ENCODE measurements at places on chromosomes 4 and X. TPM values are rescaled to one million over a fixed set of nuclear protein-coding genes. Genes with fewer than 3 reads are reported as not detected.

DNA sequence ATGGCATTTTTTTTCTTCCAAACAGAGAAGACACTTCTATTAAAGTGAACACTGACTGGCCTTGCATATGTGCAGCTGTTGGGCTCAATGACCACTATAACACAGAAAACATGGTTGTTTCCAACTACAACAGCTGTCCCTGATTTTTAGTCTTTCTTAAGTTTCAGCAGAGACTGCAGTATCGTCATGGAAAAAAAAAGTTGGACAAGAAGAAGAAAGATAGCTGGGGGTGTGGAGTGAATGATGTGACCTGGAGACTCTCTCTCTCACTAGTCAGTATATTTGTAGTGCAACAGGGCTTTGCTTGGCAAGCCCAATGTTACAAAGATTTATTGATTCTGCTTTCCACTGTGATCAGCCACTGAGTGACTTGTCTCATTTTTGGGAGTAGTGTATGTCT is 29.5 kb upstream of the C4orf54 start:
- H3K4me1 ChIP-seq, result no peaks in the 10 kb centered on the region
- no peak overlapping the region for H3K4me3 ChIP-seq
- H3K36me3 ChIP-seq, result no peaks in the 10 kb centered on the region
- no peak for DNase-seq
- no peaks in the 10 kb centered on the region for H3K27me3 ChIP-seq
- H3K27ac ChIP-seq, result no peak overlapping the region

GRCh38 chr4:37885496-37885895 is 5.4 kb upstream of the TBC1D1 start:
- H3K4me1 ChIP-seq, result no peaks in the 10 kb centered on the region
- no peak overlapping the region for H3K4me3 ChIP-seq
- H3K27ac ChIP-seq, result no peak overlapping the region
- H3K27me3 ChIP-seq, result peaks cover 5% of the 10 kb centered on the region

DNA sequence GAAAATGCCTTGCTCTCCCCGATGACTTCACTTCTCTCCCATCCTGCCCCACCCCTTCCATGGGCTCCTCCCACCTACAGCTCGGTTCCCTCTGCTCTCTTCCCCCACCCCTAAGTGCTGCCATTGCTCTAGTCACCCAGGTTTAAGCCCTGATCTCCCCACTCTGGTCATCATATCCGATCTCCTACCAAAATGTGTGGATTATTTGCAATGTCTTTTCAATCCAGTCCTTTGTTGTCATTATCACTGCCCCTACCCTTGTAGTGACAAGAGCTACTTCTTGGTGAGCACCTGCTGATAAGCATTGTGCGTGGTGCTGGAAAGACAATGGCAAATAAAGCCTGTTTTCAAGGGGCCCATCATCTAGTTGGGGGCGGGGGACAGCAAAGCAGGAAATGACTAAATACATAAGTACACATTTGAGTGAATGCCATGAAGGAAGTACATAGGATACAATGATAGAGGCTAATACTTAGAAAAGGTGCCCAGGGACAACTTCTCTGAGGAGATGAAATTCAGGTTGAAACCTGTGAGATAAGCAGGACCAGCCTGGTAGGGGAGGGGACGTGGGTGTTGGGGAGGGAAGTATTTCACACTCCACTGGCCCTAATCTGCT is 63.8 kb downstream of the DLG3 start:
- H3K27ac ChIP-seq, result no peak overlapping the region
- no peak overlapping the region for H3K4me3 ChIP-seq
- H3K27me3 ChIP-seq, result peaks cover 4% of the 10 kb centered on the region
- no peaks in the 10 kb centered on the region for H3K36me3 ChIP-seq

- H3K36me3 ChIP-seq, result no peaks in the 10 kb centered on the region
- peak overlapping the region; percentile 73 for H3K4me3 ChIP-seq
- H3K27me3 ChIP-seq, result no peaks in the 10 kb centered on the region
- DNase-seq, result no peak
- peak overlapping the region; percentile 88 for H3K27ac ChIP-seq
- H3K4me1 ChIP-seq, result peaks cover 42% of the 10 kb centered on the region
Measured at GRCh38 chr4:84967243-84967690, 777 bp upstream of the WDFY3 start.

DNA sequence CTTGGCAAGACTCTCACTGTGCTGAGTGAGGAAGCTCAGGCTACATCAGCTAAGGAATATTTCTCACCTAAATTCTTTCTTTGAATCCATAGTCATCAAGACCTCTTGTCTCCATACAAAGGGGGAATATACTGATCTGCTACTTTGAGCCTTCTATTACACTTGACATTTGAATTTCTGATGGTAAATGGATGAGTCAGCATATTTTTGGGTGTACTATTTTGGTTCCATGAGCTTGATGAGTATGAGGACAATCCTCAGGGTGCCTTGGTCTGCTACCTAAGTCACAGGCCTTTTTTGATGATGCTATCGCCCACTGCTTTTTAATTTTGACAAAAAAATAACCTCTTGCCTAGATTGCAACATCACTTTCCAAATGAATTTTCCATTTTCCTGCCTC is 415.7 kb downstream of the PPP1R2C start:
- H3K4me1 ChIP-seq, result no peaks in the 10 kb centered on the region
- no peaks in the 10 kb centered on the region for H3K36me3 ChIP-seq
- no peak overlapping the region for H3K27ac ChIP-seq

DNA sequence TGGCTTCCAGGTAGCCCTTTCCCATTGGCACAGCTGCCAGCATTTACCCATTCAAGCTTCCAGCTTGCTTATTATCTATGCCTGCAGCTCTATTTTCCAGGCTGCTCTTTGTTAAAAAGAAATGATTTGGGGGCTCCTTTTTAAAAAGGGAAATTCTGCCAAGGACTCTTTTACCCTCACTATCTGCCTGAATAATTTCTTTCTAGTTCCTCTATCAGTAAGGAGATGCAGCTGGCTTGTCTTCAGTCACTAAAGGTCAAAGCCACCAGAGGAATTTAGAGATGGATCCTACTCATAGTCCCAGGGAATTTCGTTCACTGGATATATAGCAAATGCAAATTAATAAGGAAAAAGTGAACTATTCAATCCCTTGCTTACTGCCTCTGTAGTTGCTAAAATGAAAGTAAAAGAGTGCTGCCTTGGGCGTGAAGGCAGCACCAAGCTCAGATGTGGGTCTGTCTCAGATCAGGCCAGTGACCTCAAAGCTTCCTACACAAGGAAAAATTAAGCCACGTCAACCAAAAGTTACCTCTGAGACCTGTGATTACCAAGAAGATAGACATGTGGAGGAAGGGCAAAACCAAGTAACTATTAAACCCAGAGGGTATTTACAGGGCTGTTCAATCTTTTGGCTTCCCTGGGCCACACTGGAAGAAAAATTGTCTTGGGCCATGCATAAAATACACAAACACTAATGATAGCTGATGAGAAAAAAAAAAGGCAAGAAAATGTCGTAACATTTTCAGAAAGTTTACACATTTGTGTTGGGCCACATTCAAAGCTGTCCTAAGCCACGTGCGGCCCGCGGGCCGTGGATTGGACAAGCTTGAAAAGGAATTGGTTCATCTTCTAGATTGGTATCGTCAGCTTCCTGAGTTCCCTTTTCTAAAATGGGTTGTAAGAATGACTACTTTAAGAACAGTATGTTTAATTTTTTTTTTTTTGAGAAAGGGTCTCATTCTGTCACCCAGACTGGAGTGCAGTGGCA is 5.3 kb downstream of the ARSF start:
- H3K27me3 ChIP-seq, result no peaks in the 10 kb centered on the region
- H3K27ac ChIP-seq, result no peak overlapping the region
- no peak overlapping the region for H3K4me3 ChIP-seq
- DNase-seq, result no peak
- H3K36me3 ChIP-seq, result no peaks in the 10 kb centered on the region
- no peaks in the 10 kb centered on the region for H3K4me1 ChIP-seq

GRCh38 chr4:79247695-79248394 is 78.0 kb downstream of the NAA11 start:
- H3K4me3 ChIP-seq, result no peak overlapping the region
- no peaks in the 10 kb centered on the region for H3K4me1 ChIP-seq
- no peak overlapping the region for H3K27ac ChIP-seq
- H3K27me3 ChIP-seq, result no peaks in the 10 kb centered on the region

DNA sequence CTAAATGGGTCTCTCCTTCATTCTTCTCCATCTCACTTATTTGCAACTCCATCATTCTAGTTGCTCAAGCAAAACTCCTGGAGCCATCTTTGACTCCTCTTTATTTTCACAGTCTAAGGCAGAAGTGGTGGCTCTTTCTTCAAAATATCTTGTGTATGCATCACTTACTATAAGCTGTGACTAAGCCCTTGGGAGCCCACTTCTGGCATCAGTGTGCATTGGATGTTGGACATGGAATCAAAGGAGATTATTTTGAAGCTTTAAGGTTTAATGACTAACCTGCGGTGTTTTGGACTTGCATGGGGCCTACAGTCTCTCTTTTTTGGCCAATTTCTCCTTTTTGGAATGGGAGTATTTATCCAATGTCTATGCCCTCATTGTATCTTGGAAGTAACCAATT is 276.8 kb downstream of the SPOCK3 start:
- H3K4me1 ChIP-seq, result no peaks in the 10 kb centered on the region
- H3K27ac ChIP-seq, result no peak overlapping the region
- H3K36me3 ChIP-seq, result no peaks in the 10 kb centered on the region

- no peak overlapping the region for H3K27ac ChIP-seq
- no peaks in the 10 kb centered on the region for H3K36me3 ChIP-seq
- no peaks in the 10 kb centered on the region for H3K4me1 ChIP-seq
- DNase-seq, result no peak
- H3K4me3 ChIP-seq, result no peak overlapping the region
- peaks cover 10% of the 10 kb centered on the region for H3K27me3 ChIP-seq
Measured at GRCh38 chrX:44039556-44039955, 66.4 kb upstream of the NDP start.

- no peaks in the 10 kb centered on the region for H3K4me1 ChIP-seq
- no peak for DNase-seq
- no peak overlapping the region for H3K27ac ChIP-seq
Measured at GRCh38 chr4:80189956-80190677, 7.2 kb upstream of the PRDM8 start.

DNA sequence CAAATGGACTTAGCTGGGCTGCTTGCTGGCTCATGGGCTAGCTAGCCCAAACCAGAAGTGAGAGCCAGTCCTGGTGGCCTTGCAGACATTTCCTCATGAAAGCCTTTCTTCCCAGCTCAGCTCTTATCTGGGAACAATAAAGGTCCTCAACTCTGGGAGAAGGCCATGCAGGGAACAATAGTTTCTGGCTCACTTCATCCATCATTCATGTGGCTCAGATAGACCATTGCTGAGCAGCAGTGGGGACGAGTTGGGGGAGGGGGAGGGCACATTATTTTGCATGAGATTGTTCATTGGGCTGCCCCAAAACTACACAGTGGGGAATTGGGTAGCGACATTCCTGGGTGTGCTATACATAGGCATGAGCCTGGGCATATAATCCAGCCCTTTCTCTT is 47.6 kb downstream of the NHSL2 start:
- no peak overlapping the region for H3K4me3 ChIP-seq
- H3K36me3 ChIP-seq, result no peaks in the 10 kb centered on the region
- H3K4me1 ChIP-seq, result peaks cover 16% of the 10 kb centered on the region
- H3K27ac ChIP-seq, result no peak overlapping the region

GRCh38 chrX:19344661-19345060 is 934 bp downstream of the PDHA1 start:
- peak overlapping the region; percentile 59 for H3K4me3 ChIP-seq
- no peaks in the 10 kb centered on the region for H3K4me1 ChIP-seq
- H3K36me3 ChIP-seq, result no peaks in the 10 kb centered on the region
- H3K27me3 ChIP-seq, result no peaks in the 10 kb centered on the region
- no peak overlapping the region for H3K27ac ChIP-seq

DNA sequence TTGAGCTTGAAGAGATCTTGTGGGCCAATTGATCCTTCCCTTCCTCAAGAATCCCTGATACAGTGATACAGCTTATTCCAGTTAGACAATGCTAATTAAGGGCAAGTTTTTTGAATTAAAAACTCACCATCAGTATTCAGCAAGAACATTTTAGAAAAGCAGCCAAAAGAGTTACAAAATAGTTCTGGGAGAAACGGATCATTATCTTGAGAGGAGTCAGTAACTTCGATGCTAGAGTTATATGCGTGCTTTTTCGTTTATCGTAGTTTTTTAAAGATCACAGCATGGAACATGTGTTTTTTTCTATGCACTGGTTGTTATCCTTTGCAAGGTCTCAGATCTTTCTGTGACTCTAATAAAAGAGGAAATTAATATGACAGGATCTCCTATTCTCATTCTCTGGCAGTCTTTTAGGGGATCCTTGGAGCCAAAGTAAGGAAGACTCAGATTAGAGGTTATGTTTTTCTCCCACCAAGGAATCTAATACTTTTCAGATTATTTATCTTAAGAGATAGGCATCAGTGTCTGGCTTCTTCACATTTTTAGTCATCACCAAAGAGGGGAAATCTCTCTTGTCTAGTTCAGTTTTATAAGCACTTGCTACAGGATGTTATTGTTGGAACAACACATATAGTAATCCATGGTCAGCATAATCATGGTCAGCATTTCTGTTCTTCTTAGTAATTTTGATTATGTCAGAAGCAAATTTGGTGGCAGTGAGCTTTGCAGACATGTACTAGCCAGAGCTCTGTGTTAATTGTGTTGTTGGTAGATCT is 109.7 kb downstream of the PDLIM5 start:
- no peak overlapping the region for H3K4me3 ChIP-seq
- no peak for DNase-seq
- H3K4me1 ChIP-seq, result peaks cover 18% of the 10 kb centered on the region
- H3K27me3 ChIP-seq, result no peaks in the 10 kb centered on the region
- no peaks in the 10 kb centered on the region for H3K36me3 ChIP-seq

- no peaks in the 10 kb centered on the region for H3K36me3 ChIP-seq
- H3K4me1 ChIP-seq, result no peaks in the 10 kb centered on the region
- H3K4me3 ChIP-seq, result no peak overlapping the region
- no peaks in the 10 kb centered on the region for H3K27me3 ChIP-seq
Measured at GRCh38 chrX:95907081-95907480, 777.6 kb upstream of the DIAPH2 start.

DNA sequence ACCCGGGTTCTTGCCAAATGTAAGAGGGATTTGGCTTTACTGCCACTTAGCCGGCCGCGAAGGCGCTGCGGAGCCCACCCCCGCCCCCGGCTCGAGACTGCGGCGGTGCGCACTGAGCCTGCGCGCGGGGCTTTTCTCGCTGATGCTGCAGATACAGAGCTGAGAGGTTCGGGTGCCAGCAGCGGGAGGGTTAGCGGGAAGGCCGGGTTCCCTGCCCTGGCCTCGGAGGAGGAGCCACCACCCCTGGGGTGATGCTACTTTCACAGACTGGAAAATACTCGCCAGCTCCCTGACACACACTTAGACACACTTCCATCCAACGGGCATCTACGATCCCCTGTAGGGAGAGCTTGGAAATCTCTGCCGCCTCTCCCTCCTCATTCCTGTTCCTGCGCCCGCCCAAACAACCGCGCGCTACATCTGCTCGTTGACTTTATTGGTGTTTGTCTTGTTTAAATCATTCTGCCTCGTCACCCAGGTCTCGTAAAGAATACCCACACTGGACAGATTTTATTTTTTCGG is 2.1 kb upstream of the PCDH7 start:
- H3K36me3 ChIP-seq, result no peaks in the 10 kb centered on the region
- no peak overlapping the region for H3K27ac ChIP-seq
- peak overlapping the region; percentile 63 for H3K4me3 ChIP-seq
- H3K27me3 ChIP-seq, result peaks cover 44% of the 10 kb centered on the region

The SH2D1A gene
- total RNA-seq, result not detected

The WNK3 gene
- total RNA-seq, result 2.0 TPM

The LRIT3 gene
- total RNA-seq, result 0.60 TPM

The GATA1 gene
- not detected for total RNA-seq

The H2BW1 gene
- not detected for total RNA-seq

The FAM149A gene
- total RNA-seq, result 10.4 TPM

The MAGEE2 gene
- not detected for total RNA-seq

The CD38 gene
- total RNA-seq, result 7.1 TPM

The NCAPG gene
- 0.42 TPM for total RNA-seq

The MAGEA2 gene
- total RNA-seq, result not detected

All from tibial nerve (tissue), 4 donors.